Skin of body (tissue), 3 donors: ENCODE measurements at places on chromosomes 16 and 17. TPM values are rescaled to one million over a fixed set of nuclear protein-coding genes. Genes with fewer than 3 reads are reported as not detected.

DNA sequence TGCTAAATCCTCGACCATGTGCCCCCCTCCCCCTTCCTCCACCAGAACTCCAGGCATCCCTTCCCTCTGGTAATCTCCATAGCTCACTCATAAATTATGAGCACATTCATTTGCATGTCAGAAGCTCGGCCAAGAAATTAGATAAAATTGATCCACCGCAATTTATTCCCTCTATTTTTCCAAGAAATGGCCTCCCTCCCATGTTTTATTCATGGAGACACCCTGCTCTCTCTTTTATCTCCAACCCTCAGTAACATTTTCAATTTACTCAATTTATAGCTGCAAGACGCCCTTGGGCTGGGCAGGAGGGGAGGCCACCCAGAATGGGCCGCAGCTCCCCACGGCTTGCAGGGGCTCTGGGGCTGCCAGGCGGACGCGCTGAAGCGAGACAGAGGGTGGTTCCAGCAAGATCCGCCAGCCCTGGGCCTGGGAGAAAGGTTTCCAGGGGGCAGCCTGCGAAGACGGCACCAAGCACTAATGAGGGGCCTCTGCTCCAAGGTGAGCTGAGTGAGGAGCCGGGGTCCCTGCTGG, 54.7 kb upstream of the ZNF423 start:
- DNase-seq, result no peak

DNA sequence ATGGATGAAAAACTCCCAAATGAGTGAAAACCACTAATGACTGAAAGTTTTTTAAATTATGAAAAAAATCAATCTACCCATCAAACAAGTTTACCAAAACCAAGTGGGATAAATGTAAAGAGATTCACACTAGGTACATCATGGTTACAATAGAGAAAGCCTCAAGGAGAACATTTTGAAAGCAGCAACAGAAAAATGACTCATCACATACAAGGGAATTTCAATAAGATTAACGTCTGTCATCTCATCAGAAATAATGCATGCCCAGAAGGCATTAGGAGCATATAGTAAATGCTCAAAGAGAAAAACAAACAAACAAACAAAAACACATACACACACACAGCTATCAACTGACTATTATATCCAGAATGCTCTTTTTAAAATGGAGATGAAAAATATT, 261.8 kb upstream of the KIF2B start:
- DNase-seq, result no peak

- no peak for DNase-seq
These were observed 18.1 kb upstream of the IRF8 start for GRCh38 chr16:85880861-85881260.

GRCh38 chr17:1271030-1271423, 783 bp downstream of the BHLHA9 start:
- no peak for DNase-seq

DNA sequence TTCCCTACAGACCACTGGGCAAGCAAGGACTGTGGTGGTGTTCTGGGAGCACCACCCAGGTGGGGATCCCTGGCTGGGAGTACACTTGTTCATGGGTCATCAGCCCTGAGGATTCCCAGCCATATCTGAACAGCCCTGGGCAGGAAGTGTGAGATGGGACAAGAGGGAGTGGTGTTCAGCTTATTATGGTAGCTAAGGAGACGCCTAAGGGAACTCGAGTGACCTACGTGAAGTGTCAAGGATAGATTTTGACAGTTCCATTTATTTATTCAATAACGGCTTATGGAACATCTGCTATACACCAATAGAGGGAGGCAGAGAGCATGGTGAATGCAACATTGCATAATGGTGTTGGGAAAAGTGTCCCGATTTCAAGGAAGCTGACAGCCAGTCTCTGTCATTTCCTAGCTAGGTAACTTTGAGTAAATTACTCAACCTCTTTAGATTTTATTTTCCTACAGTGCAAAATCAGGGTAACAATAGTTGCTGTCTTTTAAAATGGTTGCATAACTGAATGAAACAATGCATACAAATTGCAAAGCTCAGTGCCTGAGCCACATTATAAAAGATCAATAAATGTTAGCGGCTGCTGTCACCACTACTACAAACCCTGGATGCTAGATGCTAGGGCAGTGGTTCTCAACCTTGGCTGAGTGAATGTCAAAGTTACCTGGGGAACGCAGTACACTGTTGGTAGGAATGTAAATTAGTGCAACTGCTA, 534.1 kb downstream of the GRIN2A start:
- peak; percentile 25 for DNase-seq

DNA sequence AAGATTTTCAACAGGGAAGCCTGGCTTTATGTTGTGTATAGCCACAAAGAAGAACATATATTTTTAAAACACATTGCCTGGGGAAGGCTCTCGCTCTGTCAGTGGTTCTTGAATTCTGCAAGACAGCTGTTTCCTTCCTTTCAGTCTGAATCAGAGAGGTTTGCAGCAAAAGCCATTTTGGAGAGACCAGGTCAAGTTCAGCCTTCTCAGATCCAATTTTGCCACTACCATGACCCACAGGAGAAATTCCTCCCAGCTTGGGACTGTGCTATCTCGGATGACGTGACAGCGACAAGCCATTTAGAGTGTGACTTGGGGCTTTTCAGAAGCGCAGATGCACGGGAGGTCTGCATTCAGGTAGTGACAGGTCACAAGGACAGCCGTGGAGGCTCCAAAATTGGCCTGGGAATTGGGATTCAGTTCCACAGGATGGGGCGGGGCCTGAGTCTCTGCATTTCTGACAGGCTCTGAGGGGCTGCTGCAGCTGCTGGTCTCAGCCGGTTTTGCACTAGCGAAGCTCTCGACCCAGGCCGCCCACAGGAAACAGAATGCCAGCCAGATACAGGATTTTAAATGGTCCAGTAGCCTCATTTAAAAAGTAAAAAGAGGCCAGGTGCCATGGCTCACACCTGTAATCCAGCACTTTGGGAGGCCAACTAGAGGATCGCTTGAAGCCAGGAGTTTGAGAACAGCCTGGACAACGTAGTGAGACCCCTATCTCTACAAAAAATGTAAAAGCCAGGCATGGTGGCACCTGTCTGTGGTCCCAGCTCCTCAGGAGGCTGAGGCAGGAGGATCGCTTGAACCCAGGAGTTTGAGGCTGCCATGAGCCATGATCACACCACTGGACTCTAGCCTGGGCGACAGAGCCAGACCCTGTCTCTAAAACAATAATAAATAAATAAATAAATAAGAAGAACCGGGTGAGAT, 196.6 kb upstream of the CIBAR2 start:
- no peak for DNase-seq

GRCh38 chr16:78844682-78845081, 745.2 kb downstream of the WWOX start:
- no peak for DNase-seq

GRCh38 chr17:17883801-17884200, 47.0 kb upstream of the SREBF1 start:
- DNase-seq, result no peak

GRCh38 chr17:14282726-14283125, 18.2 kb upstream of the HS3ST3B1 start:
- no peak for DNase-seq

- no peak for DNase-seq
These were observed 15.6 kb downstream of the C16orf90 start for GRCh38 chr16:3479654-3480216.

GRCh38 chr16:12392585-12393091, 411.0 kb downstream of the CPPED1 start:
- DNase-seq, result peak; percentile 58

- no peak for DNase-seq
These were observed 40.5 kb downstream of the DNAH9 start for GRCh38 chr17:11638700-11639265.

- no peak for DNase-seq
These were observed 47.5 kb upstream of the RRN3 start for GRCh38 chr16:15141586-15141985.

DNA sequence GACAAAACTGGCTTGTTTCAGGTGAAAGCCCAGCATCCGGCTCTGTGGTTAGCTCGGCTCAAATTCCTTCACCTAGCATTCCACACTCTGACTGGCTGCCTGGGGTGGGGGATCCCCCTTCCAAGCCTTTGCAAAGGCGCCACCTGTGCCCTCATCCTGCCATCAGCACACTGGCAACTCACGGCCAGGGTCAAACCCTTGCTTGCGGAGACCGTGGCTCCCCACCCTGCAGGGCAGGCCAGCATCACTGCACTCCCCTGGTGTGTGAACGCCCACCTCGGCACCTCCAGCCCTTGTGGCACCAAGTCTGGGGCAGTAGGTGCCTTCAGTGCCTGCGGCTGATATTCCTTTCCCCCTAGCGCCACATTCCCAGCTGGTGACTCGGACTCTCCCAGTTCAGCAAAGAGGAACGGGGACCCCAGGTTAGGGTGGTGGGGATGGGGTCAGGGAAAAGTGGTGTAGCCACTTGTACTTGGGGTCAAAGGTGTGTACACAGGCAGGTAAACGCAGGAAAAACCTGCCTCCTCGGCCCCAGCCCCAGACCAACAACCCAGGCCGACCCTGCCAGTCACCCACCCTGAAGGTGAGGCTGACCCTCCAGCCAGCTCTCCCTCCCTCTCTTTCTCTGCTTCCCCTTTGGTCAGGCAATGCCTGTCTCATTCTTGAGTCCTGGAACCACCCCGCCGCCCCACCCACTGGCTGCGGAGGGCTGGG, 1.1 kb downstream of the FLII start:
- no peak for DNase-seq

DNA sequence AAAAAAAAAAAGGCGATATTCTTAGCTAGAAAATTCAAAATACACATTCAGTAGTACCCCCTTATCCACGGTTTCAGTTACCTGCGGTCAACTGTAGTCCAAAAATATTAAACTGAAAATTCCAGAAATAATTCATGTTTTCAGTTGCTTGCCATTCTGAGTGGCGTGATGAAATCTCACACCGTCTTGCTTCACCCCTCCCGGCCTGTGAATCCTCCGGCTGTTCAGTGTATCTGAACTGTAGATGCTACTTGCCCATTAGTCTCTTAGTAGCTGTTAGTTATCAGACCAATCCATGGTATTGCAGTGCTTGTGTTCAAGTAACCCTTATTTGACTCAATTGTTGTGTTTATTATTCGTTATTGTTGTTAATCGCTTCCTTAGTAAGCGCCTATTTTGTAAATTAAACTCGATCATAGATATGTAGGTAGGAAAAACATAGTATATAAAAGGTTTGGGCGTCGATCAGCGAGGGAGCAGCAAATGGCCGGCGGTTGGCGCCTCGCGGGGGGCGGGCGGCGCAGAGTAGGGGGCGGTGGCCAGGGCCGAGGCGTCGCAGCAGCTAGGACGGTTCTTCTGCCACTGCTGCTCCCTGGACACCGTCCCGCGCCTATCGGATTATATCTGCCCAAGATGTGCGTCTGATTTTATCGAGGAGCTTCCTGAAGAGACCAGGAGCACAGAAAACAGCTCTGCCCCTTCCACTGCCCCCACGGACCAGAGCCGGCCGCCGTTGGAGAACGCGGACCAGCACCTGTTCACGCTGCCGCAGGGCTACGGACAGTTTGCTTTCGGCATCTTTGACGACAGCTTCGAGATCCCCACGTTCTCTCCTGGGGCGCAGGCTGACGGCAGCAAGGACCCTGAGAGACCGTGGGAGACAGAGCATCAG, 39.8 kb upstream of the AKAP1 start:
- DNase-seq, result no peak

The KRT33A gene
- 22.0 TPM for total RNA-seq

The MT1A gene
- 1.4 TPM for total RNA-seq

The ABCC11 gene
- 0.20 TPM for total RNA-seq

The CDRT15L2 gene
- not detected for total RNA-seq

The REXO5 gene
- 5.3 TPM for total RNA-seq

The PRR29 gene
- not detected for total RNA-seq
